ENCODE measurements at places on chromosomes 5 and 9. TPM values are rescaled to one million over a fixed set of nuclear protein-coding genes. Genes with fewer than 3 reads are reported as not detected.
A peak's percentile ranks its signal among the peaks of the same experiment; 100 is the strongest.

DNA sequence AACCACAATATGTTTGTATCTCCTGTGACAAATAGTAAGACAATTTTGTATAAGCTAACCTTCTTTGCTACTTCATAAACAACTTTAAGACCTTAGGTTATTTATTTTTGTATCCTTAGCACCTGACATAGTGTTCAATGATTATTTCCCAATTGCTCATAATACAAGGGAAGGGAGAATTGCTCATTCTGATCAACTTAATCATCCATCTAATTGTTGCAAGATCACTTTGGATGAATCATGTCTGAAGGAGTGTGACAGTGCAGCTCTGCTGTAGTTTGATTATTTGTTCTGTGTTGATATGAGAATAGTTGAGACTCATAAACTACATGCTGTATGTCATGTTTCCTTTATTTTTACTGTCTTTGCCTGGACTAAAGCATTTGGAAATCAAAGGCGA, 721.3 kb upstream of the SEMA6A start:
- no peak for DNase-seq
- H3K36me3 ChIP-seq = no peaks in the 10 kb centered on the region
- no peaks in the 10 kb centered on the region for H3K27me3 ChIP-seq
- H3K4me3 ChIP-seq = no peak overlapping the region
- no peaks in the 10 kb centered on the region for H3K4me1 ChIP-seq
- no peak overlapping the region for H3K27ac ChIP-seq

GRCh38 chr5:66863243-66864170, 267.3 kb downstream of the MAST4 start:
- H3K27me3 ChIP-seq = peaks cover 2% of the 10 kb centered on the region
- H3K4me1 ChIP-seq = no peaks in the 10 kb centered on the region
- H3K27ac ChIP-seq = no peak overlapping the region
- no peak overlapping the region for H3K4me3 ChIP-seq

GRCh38 chr9:135962696-135963307, 1.6 kb upstream of the UBAC1 start:
- no peaks in the 10 kb centered on the region for H3K36me3 ChIP-seq
- no peak overlapping the region for H3K4me3 ChIP-seq
- no peaks in the 10 kb centered on the region for H3K27me3 ChIP-seq
- no peak overlapping the region for H3K27ac ChIP-seq

- DNase-seq = no peak
- H3K4me1 ChIP-seq = peaks cover 29% of the 10 kb centered on the region
- H3K27me3 ChIP-seq = no peaks in the 10 kb centered on the region
- no peak overlapping the region for H3K27ac ChIP-seq
Measured at GRCh38 chr5:6729386-6730310, 16.4 kb downstream of the TENT4A start.

GRCh38 chr9:104279535-104280177, 185.5 kb downstream of the SMC2 start:
- no peaks in the 10 kb centered on the region for H3K4me1 ChIP-seq
- H3K27me3 ChIP-seq = no peaks in the 10 kb centered on the region
- DNase-seq = no peak
- H3K36me3 ChIP-seq = no peaks in the 10 kb centered on the region

DNA sequence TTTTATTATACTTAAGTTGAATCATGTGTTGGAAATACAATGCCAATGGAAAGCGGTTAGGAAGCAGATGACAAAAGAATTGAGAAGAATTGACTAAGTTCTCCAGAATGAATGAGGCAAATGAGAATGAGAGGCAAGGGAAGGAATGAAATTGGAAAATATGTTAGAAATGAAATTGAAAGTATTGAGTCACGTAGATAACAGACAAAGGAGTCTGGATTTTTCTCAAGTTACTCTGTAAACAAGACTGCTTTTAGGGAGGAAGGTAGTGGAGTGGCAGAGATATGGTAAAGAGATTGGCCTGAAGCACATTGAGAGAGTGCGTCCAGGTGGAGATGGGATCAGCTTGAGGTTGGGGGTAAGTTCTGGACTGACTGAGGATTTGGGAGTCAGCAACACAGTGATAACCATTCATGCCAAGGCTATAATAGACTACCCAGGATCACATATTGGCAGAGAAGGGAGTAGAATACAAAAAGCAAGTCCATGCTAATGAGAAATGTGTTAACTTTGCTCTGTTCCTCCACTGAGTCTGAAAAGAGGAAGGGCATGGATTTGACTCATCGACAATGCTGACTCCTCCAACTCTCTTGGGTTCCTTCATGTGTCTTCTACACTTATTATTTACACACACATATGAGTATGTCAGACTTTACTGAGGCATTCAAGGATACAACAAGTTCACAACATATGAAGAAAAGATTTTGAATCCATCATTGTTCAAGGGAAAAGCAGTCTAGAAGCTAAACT, 814.2 kb upstream of the ZNF608 start:
- peak overlapping the region; percentile 1 for H3K27ac ChIP-seq
- H3K27me3 ChIP-seq = no peaks in the 10 kb centered on the region
- no peak overlapping the region for H3K4me3 ChIP-seq

DNA sequence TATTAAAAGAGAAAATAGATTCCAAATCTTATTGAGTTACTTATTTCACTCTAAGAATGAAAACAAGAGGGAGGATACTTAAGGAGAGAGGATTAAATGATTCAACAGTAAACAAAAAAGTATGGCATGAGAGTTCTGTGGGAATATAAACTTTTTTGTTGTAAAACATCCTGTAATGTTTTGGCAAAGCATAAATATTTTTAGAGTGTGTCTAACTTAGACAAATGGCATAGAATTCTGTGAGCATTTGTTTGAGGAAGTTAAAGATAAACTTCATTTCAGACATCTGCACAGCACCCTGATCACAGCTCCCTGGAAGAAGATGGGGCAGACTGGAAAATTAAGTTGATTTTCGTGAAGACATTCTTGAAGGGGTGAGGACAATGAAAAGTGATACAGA, 246.8 kb upstream of the HAPLN1 start:
- no peak for DNase-seq
- H3K4me1 ChIP-seq = no peaks in the 10 kb centered on the region
- H3K27me3 ChIP-seq = no peaks in the 10 kb centered on the region
- H3K4me3 ChIP-seq = no peak overlapping the region
- no peak overlapping the region for H3K27ac ChIP-seq

GRCh38 chr5:83467371-83468035, 4.0 kb upstream of the VCAN start:
- H3K27me3 ChIP-seq = peaks cover 2% of the 10 kb centered on the region
- H3K27ac ChIP-seq = no peak overlapping the region

DNA sequence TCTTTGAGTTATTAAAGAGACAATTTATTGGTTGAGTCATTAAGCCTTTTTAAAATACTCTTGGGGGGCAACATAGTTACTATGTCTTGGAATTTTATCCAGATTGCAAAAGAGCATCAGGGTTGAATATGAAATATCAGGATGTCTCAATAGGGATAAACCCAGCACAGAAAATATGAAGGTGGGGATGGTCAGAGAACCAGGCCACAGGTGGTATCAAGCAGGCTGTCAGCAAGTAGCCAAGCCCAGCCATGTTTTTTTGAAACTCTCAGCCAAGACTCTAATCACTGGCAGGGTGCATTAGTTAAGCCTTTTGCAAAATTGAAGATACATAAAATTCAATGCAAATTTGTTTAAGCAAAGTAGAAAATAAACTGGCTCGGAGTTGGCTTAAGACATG, 468.9 kb downstream of the DTWD2 start:
- H3K36me3 ChIP-seq = no peaks in the 10 kb centered on the region
- H3K4me3 ChIP-seq = no peak overlapping the region
- H3K27me3 ChIP-seq = no peaks in the 10 kb centered on the region
- H3K4me1 ChIP-seq = no peaks in the 10 kb centered on the region
- H3K27ac ChIP-seq = no peak overlapping the region

GRCh38 chr5:27491047-27491446, 452.7 kb upstream of the CDH9 start:
- H3K4me1 ChIP-seq = no peaks in the 10 kb centered on the region
- no peak for DNase-seq
- no peak overlapping the region for H3K27ac ChIP-seq

DNA sequence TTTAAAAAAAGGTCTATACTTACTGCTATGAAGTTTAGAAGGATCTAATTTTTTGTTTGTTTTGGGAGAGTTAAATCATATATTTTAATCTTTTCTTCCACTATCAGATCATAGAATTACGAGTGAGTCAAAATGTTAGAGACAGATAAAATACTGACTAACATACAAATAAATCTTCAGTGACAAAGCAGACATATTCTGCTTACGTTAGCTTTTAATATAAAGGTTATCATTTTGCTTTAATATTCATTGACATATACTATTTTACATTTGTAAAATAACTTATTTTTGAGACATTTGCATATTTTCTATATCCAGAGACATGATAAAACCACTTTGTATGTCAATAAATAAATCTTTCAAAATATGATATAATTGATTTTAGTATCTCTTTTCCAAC, 64.6 kb upstream of the GABRA1 start:
- no peak overlapping the region for H3K4me3 ChIP-seq
- no peaks in the 10 kb centered on the region for H3K27me3 ChIP-seq
- DNase-seq = no peak
- no peak overlapping the region for H3K27ac ChIP-seq
- H3K4me1 ChIP-seq = no peaks in the 10 kb centered on the region
- no peaks in the 10 kb centered on the region for H3K36me3 ChIP-seq

GRCh38 chr9:130740218-130741023, 46.8 kb downstream of the EXOSC2 start:
- H3K4me1 ChIP-seq = no peaks in the 10 kb centered on the region
- no peak overlapping the region for H3K4me3 ChIP-seq
- no peaks in the 10 kb centered on the region for H3K27me3 ChIP-seq
- H3K27ac ChIP-seq = no peak overlapping the region

DNA sequence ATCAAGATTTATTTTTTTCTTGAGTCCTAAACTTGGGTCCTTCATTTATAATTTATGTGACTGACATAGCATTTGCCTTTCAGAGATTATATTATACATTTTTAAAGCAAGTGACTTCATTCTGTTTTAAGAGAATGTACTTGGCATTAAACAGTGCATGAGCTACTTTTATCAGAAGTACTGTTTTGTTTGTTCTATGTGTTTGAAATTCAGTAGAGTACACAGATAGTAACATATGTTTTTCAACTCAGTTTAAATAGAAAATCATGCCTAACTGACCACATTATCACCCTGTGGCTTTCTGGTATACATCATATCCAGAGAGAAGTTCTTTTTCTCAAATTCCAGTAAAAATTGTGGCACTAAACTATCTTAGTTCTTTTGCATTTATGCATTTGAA, 335.3 kb upstream of the CDH18 start:
- no peak overlapping the region for H3K27ac ChIP-seq
- H3K27me3 ChIP-seq = no peaks in the 10 kb centered on the region
- H3K4me3 ChIP-seq = no peak overlapping the region
- H3K4me1 ChIP-seq = no peaks in the 10 kb centered on the region
- no peaks in the 10 kb centered on the region for H3K36me3 ChIP-seq

- H3K4me1 ChIP-seq = no peaks in the 10 kb centered on the region
- no peaks in the 10 kb centered on the region for H3K27me3 ChIP-seq
- no peak overlapping the region for H3K27ac ChIP-seq
- H3K4me3 ChIP-seq = peak overlapping the region; percentile 53
Measured at GRCh38 chr9:2013743-2014475, 1.2 kb upstream of the SMARCA2 start.

- H3K4me3 ChIP-seq = no peak overlapping the region
- H3K27ac ChIP-seq = no peak overlapping the region
- DNase-seq = no peak
Measured at GRCh38 chr9:30103647-30104394, 2280.6 kb upstream of the ACO1 start.

GRCh38 chr9:137494550-137495351, 35.6 kb upstream of the NSMF start:
- H3K36me3 ChIP-seq = no peaks in the 10 kb centered on the region
- no peak overlapping the region for H3K27ac ChIP-seq
- no peak overlapping the region for H3K4me3 ChIP-seq
- no peak for DNase-seq

DNA sequence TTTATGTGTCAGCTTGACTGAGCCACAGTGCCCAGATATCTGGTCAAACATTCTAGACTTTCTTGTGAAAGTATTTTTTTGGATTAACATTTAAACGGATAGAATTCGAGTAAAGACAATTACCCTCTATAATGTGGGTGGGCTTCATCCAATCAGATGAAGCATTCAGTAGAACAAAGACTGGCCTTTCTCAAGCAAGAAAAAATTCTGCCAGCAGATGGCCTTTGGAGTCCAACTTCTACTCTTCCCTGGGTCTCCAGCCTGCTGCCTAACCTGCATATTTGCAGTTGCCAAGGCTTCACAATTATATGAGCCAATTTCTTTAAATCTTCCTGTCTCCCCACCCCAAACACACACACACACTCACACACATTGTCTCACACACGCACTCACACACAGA, 86.4 kb downstream of the MED10 start:
- H3K4me1 ChIP-seq = no peaks in the 10 kb centered on the region
- no peaks in the 10 kb centered on the region for H3K27me3 ChIP-seq
- no peak overlapping the region for H3K4me3 ChIP-seq
- peak; percentile 41 for DNase-seq
- no peaks in the 10 kb centered on the region for H3K36me3 ChIP-seq
- H3K27ac ChIP-seq = no peak overlapping the region

- no peak overlapping the region for H3K27ac ChIP-seq
- H3K36me3 ChIP-seq = no peaks in the 10 kb centered on the region
- H3K4me1 ChIP-seq = peaks cover 2% of the 10 kb centered on the region
- no peak overlapping the region for H3K4me3 ChIP-seq
Measured at GRCh38 chr5:74185599-74185998, 454.9 kb downstream of the ENC1 start.

GRCh38 chr9:124854822-124855221, 1.6 kb downstream of the WDR38 start:
- H3K36me3 ChIP-seq = peaks cover 7% of the 10 kb centered on the region
- peaks cover 11% of the 10 kb centered on the region for H3K4me1 ChIP-seq
- peak overlapping the region; percentile 21 for H3K27ac ChIP-seq
- no peak for DNase-seq
- no peak overlapping the region for H3K4me3 ChIP-seq
- no peaks in the 10 kb centered on the region for H3K27me3 ChIP-seq

The SHISAL2B gene
- not detected for total RNA-seq

The LHX3 gene
- total RNA-seq = 1.1 TPM

The RASGEF1C gene
- not detected for total RNA-seq

The RORB gene
- total RNA-seq = not detected

The COL23A1 gene
- total RNA-seq = 0.18 TPM

The IL31RA gene
- total RNA-seq = not detected

The GPR21 gene
- total RNA-seq = 2.0 TPM

The CDH6 gene
- total RNA-seq = 16.0 TPM

The CBY3 gene
- total RNA-seq = 1.3 TPM

The FCN1 gene
- not detected for total RNA-seq

The LCNL1 gene
- total RNA-seq = not detected

The CTNNA1 gene
- 392 TPM for total RNA-seq

The MSX2 gene
- total RNA-seq = 64.4 TPM

The ITK gene
- not detected for total RNA-seq

The CDC20B gene
- not detected for total RNA-seq

Data from Caco-2 (cell line).